Right atrium auricular region (tissue), 2 donors: ENCODE measurements at places on chromosomes 2 and 18. TPM values are rescaled to one million over a fixed set of nuclear protein-coding genes. Genes with fewer than 3 reads are reported as not detected.

GRCh38 chr2:28360718-28361293 lies 31.9 kb upstream of the FOSL2 start:
- H3K4me3 ChIP-seq = no peak overlapping the region
- no peaks in the 10 kb centered on the region for H3K27me3 ChIP-seq
- H3K27ac ChIP-seq = no peak overlapping the region
- no peaks in the 10 kb centered on the region for H3K4me1 ChIP-seq
- no peaks in the 10 kb centered on the region for H3K36me3 ChIP-seq

- no peak overlapping the region for H3K27ac ChIP-seq
- H3K27me3 ChIP-seq = no peaks in the 10 kb centered on the region
- no peak overlapping the region for H3K4me3 ChIP-seq
- no peaks in the 10 kb centered on the region for H3K4me1 ChIP-seq
Measured at GRCh38 chr2:218852911-218853667, 6.5 kb upstream of the WNT6 start.

- no peak overlapping the region for H3K4me3 ChIP-seq
- no peak overlapping the region for H3K27ac ChIP-seq
- H3K27me3 ChIP-seq = no peaks in the 10 kb centered on the region
- no peaks in the 10 kb centered on the region for H3K4me1 ChIP-seq
Measured at GRCh38 chr2:38201784-38202183, 125.8 kb upstream of the CYP1B1 start.

DNA sequence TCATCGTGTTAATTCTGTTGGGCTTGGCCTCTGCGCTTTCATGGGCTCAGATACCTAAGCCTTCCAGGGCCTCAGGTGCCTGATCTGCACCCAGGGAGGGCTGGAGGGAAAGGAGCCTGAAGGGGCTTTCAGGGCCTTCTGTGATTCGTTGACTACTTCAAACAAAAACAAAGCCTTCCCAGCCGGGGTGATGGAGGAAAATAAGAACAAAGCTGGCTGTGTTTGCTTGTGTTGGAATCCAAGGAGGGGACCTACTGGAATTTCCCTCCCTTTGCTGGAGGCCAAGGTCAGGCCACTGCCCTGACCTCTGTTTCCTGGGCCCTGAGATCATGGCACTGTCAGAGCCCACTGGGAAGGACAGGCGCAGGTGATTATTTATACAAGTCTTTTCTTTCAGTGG lies 135.3 kb downstream of the KLHL29 start:
- peaks cover 4% of the 10 kb centered on the region for H3K4me1 ChIP-seq
- H3K4me3 ChIP-seq = no peak overlapping the region
- DNase-seq = no peak
- no peaks in the 10 kb centered on the region for H3K36me3 ChIP-seq

- no peaks in the 10 kb centered on the region for H3K4me1 ChIP-seq
- no peak overlapping the region for H3K4me3 ChIP-seq
- no peak for DNase-seq
- H3K36me3 ChIP-seq = no peaks in the 10 kb centered on the region
- no peak overlapping the region for H3K27ac ChIP-seq
Measured at GRCh38 chr2:137255990-137256389, 490.6 kb downstream of the THSD7B start.

DNA sequence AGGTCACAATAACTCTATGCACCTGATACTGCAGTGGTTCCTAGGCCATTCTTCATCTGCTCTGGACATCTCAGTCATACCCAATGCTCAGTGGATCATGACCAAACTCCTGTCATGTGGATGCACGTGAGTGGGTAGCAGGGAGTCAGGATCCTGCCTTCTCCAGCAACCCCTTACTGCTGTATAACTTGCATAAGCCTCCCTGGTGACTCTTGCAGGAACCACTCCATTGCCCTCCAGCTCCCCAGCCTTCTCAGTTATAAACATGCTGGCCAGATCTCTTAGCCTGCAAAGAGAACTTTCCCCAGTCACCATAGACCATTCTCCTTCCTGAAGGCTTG lies 98.6 kb upstream of the ZNF397 start:
- H3K36me3 ChIP-seq = peaks cover 22% of the 10 kb centered on the region
- H3K4me1 ChIP-seq = no peaks in the 10 kb centered on the region
- H3K27ac ChIP-seq = no peak overlapping the region
- DNase-seq = no peak
- H3K27me3 ChIP-seq = no peaks in the 10 kb centered on the region
- no peak overlapping the region for H3K4me3 ChIP-seq

DNA sequence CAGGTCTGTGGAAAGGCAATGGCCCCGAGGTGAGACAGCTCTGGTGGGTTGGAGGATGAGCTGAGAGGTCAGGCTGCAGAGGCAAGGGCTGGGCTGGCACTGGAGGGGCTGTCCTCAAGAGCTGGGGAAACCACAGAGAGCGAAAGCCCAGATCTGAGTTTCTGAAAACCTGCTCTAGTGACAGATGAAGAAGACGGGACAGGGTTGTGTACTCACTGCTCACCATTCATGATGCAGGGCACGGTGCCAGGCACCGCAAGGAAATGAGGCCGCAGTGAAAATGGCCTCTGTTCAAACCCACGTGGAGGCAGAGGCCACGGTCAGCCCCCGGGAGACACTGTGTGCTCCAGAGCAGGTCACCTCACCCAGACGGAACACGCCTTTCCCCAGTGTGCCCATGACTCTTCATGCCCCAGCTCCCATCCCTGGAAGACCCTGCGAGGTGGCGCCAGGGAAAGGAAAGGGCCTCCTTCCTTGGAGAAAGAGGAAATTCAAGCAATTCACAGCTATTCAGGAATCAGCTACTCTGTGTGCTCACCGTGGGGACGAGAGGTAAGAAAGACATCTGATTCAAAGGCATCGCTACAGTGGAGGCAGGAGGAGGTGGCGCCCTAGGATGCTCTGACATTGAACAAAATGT lies 24.3 kb upstream of the ID2 start:
- H3K27ac ChIP-seq = no peak overlapping the region
- no peaks in the 10 kb centered on the region for H3K27me3 ChIP-seq
- no peak overlapping the region for H3K4me3 ChIP-seq
- no peaks in the 10 kb centered on the region for H3K36me3 ChIP-seq

DNA sequence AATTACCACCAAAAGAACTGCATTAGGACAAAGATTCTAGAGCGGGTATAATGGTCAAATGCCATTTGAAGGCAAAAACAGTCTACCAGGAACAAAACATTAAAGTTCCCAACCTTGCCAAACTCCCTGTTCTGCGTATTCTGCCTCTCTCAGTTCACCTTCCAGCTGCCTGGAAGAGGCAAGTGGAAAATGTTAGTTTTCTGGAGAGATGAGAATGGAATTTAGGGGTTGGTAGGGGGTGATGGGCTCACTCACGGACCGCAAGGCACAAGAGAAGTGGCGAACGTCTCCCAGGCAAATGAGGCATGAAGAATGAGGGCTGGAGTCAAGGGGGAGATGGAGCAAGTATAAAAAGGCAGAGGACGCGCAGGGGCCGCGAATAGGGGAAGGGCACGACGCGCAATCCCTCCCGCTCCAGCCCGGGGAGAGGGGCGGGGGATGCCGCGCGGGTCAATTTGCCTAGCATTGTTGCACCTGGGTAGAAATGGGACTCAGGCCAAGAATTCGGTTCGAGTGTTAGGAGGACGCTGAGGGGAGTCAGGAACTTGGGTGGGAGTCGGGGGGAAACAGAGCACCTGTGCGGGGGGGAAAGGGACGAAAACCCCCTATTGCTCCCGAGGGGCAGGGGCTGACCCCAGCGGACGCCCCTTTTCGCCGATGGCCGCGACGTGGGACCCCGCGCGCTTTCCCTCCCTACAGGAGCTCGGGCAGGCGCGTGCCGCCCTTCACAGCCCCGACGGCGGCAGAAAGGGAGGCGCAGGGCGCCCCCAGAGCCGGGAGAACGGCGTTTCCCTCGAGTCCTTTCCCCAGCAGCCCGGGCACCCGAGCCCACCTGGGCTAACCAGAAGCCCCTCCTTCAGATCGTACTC lies 573 bp downstream of the PAIP2B start:
- DNase-seq = no peak
- no peaks in the 10 kb centered on the region for H3K36me3 ChIP-seq
- H3K27me3 ChIP-seq = no peaks in the 10 kb centered on the region
- H3K4me1 ChIP-seq = no peaks in the 10 kb centered on the region
- peak overlapping the region; percentile 63 for H3K4me3 ChIP-seq

GRCh38 chr2:144412709-144413108 lies 107.2 kb downstream of the ZEB2 start:
- H3K27me3 ChIP-seq = no peaks in the 10 kb centered on the region
- H3K4me3 ChIP-seq = no peak overlapping the region
- peak overlapping the region; percentile 24 for H3K27ac ChIP-seq
- no peaks in the 10 kb centered on the region for H3K4me1 ChIP-seq
- DNase-seq = no peak
- H3K36me3 ChIP-seq = peaks cover 16% of the 10 kb centered on the region

GRCh38 chr2:23784971-23785370 lies 142.0 kb downstream of the ATAD2B start:
- no peaks in the 10 kb centered on the region for H3K4me1 ChIP-seq
- no peak overlapping the region for H3K4me3 ChIP-seq
- H3K36me3 ChIP-seq = peaks cover 20% of the 10 kb centered on the region
- H3K27me3 ChIP-seq = no peaks in the 10 kb centered on the region
- no peak for DNase-seq

DNA sequence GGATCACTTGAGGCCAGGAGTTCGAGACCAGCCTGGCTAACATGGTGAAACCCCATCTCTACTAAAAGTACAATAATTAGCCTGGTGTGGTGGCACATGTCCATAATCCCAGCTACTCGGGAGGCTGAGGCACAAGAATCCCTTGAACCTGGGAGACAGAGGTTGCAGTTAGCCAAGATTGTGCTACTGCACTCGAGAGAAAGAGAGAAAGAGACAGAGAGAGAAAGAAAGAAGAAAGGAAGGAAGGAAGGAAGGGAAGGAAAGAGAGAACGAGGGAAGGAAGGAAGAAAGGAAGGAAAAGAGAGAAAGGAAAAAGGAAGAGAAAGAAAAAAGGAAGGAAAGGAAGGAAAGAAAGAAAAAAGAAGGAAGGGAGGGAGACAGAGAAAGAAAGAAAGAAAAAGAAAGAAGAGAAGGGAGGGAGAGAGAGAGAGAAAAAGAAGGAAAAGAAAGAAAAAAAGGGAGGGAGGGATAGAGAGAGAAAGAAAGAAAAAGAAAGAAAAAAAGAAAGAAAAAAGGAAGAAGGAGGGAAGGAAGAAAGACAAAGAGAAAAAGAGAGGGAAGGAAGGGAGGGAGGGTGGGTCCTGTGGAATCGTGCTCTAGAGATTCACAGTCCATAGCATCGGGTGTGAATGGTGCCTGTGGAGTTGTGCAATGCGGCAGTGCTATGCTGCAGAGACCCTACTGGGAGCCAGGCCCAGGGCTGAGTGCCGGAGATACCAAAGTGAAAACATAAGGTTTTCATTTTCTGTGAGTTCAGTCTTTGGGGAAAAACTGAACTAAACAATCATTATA lies 4.6 kb upstream of the SDC1 start:
- no peak overlapping the region for H3K27ac ChIP-seq
- no peak overlapping the region for H3K4me3 ChIP-seq
- no peaks in the 10 kb centered on the region for H3K27me3 ChIP-seq
- no peak for DNase-seq

GRCh38 chr2:42032224-42032620 lies 15.6 kb upstream of the PKDCC start:
- no peaks in the 10 kb centered on the region for H3K27me3 ChIP-seq
- H3K4me3 ChIP-seq = no peak overlapping the region
- H3K4me1 ChIP-seq = peaks cover 18% of the 10 kb centered on the region

- H3K27me3 ChIP-seq = no peaks in the 10 kb centered on the region
- H3K4me1 ChIP-seq = no peaks in the 10 kb centered on the region
- no peak for DNase-seq
- no peaks in the 10 kb centered on the region for H3K36me3 ChIP-seq
Measured at GRCh38 chr2:63696496-63696895, 107.7 kb downstream of the MDH1 start.

DNA sequence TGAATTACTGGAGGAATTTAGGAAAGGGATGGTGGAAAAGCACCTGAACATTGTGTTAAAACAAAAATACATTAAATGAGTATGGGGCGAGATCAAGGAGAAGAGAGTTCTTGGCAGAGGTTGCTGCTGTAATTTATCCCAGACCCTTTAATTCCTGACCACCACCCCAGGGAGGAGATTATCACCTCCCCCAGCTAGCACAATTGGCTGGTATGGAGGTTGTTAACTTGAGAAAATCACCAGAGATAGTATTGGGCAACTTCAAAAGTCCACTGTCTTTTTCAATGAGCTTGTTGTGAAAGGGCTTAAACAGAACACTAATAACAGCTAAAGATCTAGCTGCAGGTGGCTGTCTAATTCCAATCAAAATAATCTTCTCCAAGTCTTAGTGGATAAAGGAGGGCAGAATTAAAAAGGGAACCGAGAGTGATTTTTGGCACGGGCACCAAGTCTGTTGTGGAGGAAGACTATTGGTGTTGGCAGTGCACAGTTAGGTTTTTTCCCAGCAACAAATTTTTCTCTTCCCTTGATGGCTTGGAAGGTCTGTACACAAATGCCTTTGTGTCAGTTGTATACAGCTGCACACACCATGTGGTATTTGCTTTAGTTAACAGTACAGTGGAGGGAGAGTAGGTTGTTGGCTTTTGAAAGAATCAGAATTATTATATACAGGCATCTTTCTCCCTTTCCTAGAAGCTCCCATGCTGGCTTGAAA lies 289.5 kb downstream of the SLC4A3 start:
- H3K36me3 ChIP-seq = no peaks in the 10 kb centered on the region
- H3K4me3 ChIP-seq = no peak overlapping the region
- no peaks in the 10 kb centered on the region for H3K27me3 ChIP-seq
- no peaks in the 10 kb centered on the region for H3K4me1 ChIP-seq
- H3K27ac ChIP-seq = no peak overlapping the region

DNA sequence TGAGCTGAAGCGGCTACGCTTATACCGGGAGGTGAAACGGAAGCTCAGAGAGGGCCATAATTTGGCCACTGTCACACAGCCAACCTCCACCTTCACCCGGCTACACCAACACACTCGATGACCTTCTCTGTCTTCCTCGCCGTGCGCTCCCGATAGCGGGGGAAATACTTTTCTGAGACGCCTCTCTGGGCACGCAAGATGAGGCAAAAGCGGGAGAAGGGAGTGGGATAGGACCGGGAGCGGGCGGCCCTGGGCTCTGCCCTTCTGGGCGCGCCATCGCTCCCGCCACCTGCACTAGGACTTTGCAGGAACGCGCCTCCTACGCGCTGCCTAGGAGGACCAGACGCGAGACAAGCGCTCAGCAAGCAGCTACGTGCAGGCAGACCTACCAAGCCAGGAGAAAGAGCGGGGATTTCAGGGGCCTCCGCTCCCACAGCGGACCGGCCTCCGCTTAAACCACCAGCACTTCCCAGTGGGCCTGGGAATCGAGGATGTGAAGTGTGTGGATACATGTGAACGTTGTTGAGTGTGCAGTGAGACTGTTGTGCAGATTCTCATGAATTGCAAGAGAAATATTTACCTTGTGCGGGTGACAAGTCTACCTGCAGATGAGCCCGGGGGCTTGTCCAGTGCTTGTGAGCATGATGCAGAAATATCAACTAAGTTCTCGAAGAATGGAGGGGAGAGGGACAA lies 11.4 kb downstream of the SIX3 start:
- H3K36me3 ChIP-seq = no peaks in the 10 kb centered on the region
- H3K4me1 ChIP-seq = peaks cover 42% of the 10 kb centered on the region
- peaks cover 34% of the 10 kb centered on the region for H3K27me3 ChIP-seq

Gene TTR
- not detected for total RNA-seq

Gene DNAJC10
- 29.4 TPM for total RNA-seq

Gene SLC9A4
- not detected for total RNA-seq

Gene NEURL3
- not detected for total RNA-seq

Gene LBX2
- 1.0 TPM for total RNA-seq

Gene UGT1A9
- not detected for total RNA-seq
